ENCODE measurements at places on chromosomes 11 and 22.

GRCh38 chr11:64810891-64811272, 531 bp upstream of the MEN1 start:
- no peak for DNase-seq

DNA sequence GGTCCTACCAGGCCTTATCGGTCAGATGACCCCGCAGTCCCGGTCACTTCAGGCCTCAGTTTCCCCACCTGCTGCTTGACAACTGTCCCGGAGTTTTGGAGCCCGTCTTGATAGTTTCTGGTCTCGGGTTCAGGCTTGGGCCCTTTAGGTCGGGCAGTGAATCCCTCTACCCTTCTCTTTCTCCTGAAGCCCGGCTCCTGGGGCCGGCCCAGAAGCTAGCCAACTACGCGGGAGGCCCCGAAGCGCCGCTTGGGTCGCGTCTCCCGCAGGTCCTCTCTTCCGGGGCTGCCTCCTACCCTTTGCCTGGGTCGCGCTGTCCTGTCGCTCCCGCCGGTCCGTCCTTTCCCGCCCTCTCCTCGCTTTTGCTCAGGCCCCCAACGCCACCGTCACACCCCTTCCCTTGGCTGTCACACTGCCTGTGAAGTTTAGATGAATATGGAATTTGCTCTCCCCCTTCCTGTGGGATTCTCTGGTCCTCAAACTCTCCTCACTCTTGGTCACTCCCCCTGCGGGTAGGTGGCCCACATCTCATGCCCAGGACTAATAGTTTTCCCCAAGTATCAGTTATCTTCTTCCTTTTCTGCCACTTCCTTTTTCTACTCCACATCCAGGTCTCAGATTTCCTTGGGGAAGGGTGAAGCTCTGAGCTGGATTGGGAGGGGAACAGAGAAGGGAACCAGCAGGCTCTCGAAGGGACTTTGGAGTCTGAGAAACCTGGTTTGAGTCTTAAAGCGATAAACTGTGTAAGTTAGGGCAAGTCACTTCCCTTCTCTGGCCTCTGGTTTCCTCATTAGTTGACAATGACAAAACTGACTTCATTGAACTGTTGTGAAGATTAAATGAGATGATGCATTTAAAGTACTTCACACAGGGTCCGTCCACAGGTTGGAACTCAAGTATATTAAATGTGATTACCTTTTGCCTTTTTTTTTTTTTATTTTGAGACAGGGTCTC, 790 bp downstream of the RAB1B start:
- DNase-seq: no peak

DNA sequence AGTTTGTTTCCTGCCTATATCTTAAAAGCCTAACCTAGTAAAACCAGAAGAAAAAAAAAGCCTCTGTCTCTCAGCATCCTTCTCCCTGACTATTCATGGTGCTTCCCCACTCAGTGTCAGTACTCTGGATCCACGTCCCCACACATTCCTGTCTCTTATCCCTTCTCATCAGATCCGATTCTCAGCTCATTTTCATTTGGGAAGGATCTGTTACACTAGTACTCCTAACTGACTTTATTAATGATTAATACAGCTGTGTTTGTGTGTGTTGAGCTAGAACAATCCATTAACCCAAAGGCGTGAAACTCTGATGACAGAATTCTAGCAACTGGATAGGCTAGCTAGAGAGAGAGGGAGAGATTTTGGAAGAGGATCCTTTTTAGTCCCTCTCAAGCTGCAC, 1.5 kb downstream of the PRRG4 start:
- no peak for DNase-seq

DNA sequence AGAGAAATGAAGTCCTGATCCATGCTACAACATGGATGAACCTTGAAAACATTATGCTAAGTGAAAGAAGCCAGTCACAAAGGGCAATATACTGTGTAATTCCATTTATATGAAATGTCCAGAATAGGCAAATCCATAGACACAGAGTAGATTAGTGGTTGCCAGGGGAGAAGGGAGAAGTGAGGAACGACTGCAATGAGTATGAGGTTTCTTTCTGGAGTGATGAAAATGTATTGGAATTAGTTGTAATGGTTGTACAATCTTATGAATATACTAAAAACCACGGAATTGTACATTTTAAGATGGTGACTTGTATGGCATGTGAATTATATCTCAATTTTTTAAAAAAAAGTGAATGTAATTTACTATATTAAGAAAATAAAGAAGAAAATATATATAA, 83.1 kb upstream of the GDPD4 start:
- no peak for DNase-seq

DNA sequence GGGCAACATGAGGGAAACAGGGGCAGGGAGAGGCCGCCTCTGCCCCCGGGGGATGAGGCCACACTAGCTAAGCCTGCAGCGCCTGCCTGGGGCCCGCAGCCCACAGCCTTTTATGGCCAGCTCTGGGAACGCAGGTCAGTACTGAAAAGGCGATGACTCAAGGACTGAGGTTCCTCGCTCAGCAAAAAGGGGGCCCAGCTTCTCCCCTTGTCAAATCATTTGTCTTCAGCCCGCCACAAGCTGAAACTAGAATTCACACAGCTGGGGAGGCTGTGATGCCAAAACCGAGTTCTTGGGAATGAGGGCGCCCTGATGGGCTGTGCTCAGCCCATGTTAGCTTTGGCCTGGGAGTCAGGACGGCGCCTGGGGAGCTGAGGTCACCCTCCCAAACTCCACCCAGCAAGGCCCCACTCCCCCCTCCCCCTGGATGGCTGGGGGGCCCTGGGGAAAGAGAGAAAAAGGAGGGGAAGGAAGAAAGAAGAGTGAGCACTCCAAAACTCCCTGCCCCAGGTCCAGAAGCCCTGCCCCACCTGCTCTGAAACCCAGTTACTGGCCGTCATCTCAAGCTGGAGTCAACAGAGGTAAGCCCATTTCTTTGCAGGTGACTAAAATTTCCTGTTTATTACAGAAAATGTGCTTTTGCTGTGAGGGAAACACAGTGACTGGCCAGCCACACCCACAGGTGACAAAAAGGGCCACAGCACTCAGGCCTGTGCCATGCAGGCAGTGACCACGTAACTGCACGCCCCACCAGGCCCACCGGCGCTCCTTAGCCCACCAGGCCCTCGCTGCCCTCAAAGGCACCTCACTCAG, 13.7 kb downstream of the EHD1 start:
- no peak for DNase-seq

DNA sequence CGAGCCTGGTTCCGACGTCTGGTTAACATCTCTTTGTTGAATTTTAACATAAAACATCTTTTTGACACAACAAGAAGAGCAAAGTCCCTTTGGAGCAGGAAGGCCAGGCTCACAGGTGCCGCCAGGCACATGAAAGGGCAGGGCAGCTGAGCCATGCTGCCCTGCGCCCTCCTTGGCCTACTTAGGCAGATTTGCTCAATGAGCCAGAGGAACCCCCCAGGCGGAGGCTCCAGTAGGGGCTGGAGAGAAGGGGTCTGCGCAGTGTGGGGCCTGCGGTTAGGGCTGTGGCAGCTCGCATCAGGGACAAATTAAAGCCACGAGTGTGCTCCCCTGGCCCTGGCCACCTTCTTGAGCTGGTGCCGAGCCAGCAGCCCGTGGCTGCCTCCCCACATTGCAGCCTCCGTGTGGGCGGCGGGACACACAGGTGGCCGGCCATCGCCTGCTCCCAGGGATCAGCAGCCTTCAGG, 9.9 kb upstream of the SLC22A12 start:
- no peak for DNase-seq

- DNase-seq: no peak
Measured at GRCh38 chr22:24968066-24968561, 15.6 kb downstream of the KIAA1671 start.

DNA sequence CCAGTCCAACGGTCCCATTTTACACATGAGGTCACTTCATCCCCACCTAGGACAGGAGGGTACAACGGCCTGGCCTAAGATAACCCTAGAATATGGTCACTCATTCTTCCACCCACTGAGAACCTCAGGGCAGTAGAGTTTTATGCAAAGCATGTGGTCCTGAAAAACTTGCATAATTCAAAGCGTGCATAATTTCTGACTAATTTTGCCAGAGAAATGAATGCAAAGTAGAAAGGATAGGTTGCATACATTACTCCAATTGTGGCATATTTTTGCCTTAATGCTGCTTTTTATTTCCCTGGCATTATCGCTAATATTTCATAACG, 32.5 kb upstream of the SLC35C1 start:
- no peak for DNase-seq

GRCh38 chr22:44755956-44756361, 3.6 kb downstream of the ARHGAP8 start:
- no peak for DNase-seq

DNA sequence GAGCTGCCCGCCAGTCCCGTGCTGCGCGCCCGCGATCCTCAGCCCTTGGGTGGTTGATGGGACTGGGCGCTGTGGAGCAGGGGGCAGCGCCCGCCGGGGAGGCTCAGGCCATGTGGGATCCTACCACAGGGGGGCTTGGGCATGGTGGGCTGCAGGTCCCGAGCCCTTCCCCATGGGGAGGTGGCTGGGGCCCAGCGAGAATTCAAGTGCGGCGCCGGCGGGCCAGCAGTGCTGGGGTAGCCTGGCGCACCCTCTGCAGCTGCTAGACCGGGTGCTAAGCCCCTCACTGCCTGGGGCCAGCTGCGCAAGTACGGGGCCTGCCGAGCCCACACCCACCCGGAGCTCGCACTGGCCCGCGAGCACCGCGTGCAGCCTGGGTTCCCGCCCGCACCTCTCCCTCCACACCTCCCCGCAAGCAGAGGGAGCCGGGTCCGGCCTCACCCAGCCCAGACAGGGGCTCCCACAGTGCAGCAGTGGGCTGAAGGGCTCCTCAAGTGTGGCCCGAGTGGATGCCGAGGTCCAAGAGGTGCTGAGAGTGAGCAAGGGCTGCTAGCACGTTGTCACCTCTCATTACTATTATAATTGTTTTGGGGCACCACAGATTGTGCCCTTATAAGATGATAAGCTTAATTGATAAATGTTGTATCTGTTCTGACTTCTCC, 333.2 kb downstream of the CASP12 start:
- no peak for DNase-seq

DNA sequence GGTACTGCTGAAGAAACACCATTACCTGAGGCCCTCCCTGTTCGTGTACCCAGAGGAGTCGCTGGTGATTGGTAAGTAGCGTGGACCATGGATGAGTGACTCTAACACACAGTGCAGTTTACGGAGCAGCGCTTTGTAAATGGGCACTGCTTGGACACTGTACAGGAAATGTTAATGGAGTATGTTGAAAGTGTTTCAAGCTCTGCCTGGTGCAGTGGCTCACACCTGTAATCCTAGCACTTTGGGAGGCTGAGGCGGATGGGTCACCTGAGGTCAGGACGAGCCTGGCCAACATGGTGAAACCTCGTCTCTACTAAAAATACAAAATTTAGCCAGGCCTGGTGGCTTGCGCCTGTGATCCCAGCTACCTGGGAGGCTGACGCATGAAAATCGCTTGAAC, 29.7 kb downstream of the XRCC6 start:
- DNase-seq: no peak

DNA sequence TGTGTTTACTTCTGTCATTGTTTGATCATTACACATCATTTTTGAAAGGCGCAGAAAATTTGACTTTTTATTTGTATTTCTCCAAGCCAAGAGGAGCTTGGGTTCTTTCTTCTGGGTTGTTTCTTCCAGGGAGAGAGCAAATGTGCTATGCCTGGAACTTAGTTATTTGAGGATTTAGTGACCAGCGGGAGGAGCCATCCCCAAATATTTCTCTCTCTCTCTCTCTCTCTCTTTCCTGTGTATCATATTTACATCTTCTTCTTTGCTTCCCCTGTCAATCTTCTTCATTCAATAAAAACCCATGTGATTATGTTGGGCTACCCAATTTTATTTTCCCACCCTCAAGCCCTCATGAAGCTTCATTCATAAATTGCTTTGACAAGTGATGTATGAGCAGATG, 534.5 kb downstream of the LRRC4C start:
- DNase-seq: no peak

GRCh38 chr22:17853073-17853472, 78.8 kb upstream of the BID start:
- no peak for DNase-seq

DNA sequence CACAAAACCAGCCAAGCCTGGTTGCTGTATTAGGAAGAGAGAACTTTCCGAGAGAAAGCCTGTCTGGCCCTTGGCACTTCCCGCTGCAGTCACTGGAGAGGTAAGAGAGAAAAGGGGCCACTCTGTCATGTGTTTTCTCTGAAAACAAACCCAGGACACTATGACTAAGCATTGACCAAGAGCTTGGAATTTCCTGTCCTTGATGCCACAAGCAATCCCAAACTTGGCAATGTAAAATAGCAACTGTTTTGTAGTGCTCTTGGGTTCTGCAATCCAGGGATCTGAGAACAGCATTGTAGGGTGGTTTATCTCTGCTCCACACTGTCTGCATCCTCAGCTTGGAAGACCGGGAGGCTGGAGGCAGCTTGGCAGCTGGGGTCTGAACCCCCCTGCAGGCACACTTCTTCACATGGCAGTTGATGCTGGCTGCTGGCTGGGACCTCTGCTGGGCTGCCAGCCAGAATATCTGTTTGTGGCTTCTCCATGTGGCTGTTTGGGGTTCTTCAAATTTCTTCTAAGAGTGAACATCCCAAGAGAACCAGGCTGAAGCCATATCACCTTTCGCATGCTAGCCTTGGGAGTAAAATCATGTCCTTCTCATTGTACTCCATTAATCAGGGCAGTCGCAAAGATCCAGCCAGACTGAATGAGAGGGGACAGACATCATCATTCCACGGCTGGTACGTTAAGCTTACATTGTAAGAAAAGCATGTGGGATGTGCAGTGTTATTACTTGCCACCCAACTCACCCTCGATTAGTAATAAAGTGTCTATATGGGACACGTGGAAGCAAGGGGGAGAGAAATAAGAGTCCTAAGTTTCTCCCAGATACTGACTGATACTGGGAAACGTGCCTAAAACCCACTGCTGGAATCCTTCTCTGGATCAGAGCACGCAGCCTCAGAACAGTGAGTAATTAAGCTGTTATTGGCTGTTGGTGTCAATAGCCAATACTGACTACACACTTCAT, 537.4 kb upstream of the B3GAT1 start:
- no peak for DNase-seq

DNA sequence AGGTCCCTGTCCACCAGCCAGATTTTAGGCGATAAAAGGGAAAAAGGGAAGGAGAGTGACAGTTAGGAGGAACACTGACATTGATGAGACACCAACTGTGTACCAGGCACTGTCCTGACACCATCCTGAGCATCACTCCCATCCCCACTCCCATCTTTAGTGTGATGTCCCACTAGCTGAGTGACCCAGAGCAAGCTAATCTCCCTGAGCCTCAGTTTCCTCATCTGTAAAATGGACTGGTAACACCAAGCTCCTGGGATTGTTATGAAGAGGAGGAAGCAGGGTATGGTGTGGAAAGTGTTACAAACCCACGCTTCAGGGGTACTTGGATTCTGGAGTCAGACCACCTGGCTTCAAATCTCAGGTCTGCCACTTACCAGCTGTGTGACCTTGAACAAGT, 8.5 kb upstream of the P2RY6 start:
- DNase-seq: no peak

- DNase-seq: no peak
Measured at GRCh38 chr11:103167166-103167565, 57.9 kb downstream of the DYNC2H1 start.

DNA sequence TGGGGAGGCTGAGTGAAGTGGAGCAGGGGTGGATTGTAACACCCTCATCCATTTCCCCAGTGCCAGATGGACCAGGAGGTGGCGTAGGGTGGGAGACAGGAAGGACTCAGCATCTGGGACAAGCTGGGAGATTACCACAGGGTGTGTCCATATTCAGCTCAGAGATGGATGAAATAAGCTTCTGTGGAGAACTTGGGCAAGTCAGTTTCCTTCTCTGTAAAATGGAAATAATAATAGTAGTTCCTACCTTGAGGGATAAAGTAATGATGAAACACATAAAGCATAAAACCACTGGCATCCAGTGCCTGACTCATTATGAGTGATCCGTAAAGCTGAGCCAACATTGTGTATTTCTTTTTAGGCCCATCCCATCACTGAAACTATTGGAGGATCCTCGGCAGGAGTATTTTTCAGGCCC, 607 bp upstream of the ROBO4 start:
- DNase-seq: no peak
